Peyer's patch (tissue), 4 donors: ENCODE measurements at places on chromosomes 16 and 17. TPM values are rescaled to one million over a fixed set of nuclear protein-coding genes. Genes with fewer than 3 reads are reported as not detected.

- peaks cover 7% of the 10 kb centered on the region for H3K4me1 ChIP-seq
- H3K27me3 ChIP-seq: no peaks in the 10 kb centered on the region
- peak within 1 kb of the TSS; percentile 55 for H3K27ac ChIP-seq
- DNase-seq: peak; percentile 63
- no peaks in the 10 kb centered on the region for H3K36me3 ChIP-seq
Measured at GRCh38 chr17:75720656-75721462, at the start of gene ITGB4. ITGB4 (plus strand) TSS chr17:75721459; CDS start chr17:75724704, 3,245 bp downstream.

- H3K36me3 ChIP-seq: no peaks in the 10 kb centered on the region
- DNase-seq: no peak
- H3K4me3 ChIP-seq: no peak overlapping the region
- H3K4me1 ChIP-seq: peaks cover 15% of the 10 kb centered on the region
- H3K27ac ChIP-seq: no peak overlapping the region
Measured at GRCh38 chr17:3954086-3954485, 10.2 kb downstream of the ATP2A3 start.

SMIM5 gene
- total RNA-seq: 161 TPM

TNFRSF13B gene
- total RNA-seq: not detected

ZG16B gene
- 13.0 TPM for total RNA-seq

- H3K27me3 ChIP-seq: no peaks in the 10 kb centered on the region
- no peaks in the 10 kb centered on the region for H3K4me1 ChIP-seq
- DNase-seq: no peak
- H3K36me3 ChIP-seq: no peaks in the 10 kb centered on the region
Measured at GRCh38 chr17:20825539-20825938, 217.3 kb downstream of the USP22 start.

GRCh38 chr17:79741751-79742588 is 11.2 kb downstream of the ENPP7 start:
- no peaks in the 10 kb centered on the region for H3K36me3 ChIP-seq
- H3K27ac ChIP-seq: no peak overlapping the region
- peaks cover 14% of the 10 kb centered on the region for H3K4me1 ChIP-seq
- peaks cover 7% of the 10 kb centered on the region for H3K27me3 ChIP-seq
- peak; percentile 88 for DNase-seq

DNA sequence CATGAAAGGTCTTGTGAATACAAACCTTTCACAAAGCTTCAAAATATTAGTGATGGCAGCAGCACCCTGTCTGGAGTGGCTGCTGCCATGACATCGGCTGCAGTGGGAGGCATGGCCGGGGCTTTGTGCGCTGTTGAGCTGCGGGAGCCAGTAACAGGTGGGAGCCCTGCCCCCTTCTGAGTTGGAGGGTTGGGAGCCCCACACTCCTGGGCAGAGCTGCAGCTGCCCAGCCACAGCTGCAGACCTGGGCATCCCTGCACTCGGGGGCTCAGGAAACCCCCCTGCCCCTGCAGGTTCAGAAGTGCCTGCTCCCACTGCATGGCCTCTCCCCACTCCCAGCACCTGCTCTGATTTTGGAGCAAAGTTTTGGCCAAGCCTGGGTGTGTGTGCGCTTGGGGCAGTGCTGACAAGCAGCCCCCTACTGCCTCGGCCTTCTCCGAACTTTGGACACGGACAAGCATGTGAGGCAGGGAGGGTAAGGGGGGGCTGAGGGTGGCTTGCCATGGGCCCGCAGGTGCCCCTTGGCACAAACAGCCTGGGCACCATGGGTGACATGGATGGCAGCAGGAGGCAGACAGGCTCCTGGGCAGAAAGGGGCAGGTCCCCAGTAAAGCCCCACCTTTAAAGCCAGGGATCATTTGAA is 42.7 kb downstream of the IST1 start:
- no peaks in the 10 kb centered on the region for H3K4me1 ChIP-seq
- H3K27ac ChIP-seq: no peak overlapping the region
- DNase-seq: no peak
- H3K27me3 ChIP-seq: no peaks in the 10 kb centered on the region
- no peak overlapping the region for H3K4me3 ChIP-seq
- peaks cover 14% of the 10 kb centered on the region for H3K36me3 ChIP-seq

DNA sequence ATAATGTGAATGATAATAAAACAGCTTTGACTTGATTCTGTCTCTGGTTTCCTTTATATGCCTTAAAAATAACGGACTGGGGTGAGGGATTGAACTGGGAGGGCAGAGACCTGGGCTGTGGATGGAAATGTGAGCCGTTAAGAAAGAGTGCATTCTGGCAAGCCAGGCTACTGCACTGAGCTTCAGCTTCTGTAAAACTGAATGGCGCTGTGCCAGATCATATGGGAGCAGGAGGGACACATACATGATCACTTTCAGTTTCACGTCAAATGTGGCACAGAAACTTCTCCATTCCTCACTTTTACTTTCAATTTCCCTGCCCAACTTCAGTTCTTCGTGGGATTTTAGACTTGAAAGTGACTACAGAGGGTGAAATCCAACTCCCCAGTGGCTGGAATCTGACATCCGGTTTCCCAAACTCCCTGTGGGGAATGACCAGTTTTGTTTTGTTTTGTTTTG is 1.1 kb downstream of the MT2A start:
- H3K27ac ChIP-seq: peak overlapping the region; percentile 81
- DNase-seq: peak; percentile 92
- H3K27me3 ChIP-seq: no peaks in the 10 kb centered on the region
- peak overlapping the region; percentile 40 for H3K4me3 ChIP-seq

GRCh38 chr16:68229431-68230175 is 6.3 kb downstream of the ESRP2 start:
- peaks cover 10% of the 10 kb centered on the region for H3K4me1 ChIP-seq
- peaks cover 36% of the 10 kb centered on the region for H3K36me3 ChIP-seq
- no peak overlapping the region for H3K4me3 ChIP-seq
- no peak overlapping the region for H3K27ac ChIP-seq

- H3K27ac ChIP-seq: no peak overlapping the region
- H3K4me1 ChIP-seq: no peaks in the 10 kb centered on the region
- no peaks in the 10 kb centered on the region for H3K27me3 ChIP-seq
- no peaks in the 10 kb centered on the region for H3K36me3 ChIP-seq
- no peak overlapping the region for H3K4me3 ChIP-seq
Measured at GRCh38 chr17:51725185-51725584, 433.3 kb downstream of the CA10 start.

GRCh38 chr17:869086-869485 is 86.9 kb downstream of the MRM3 start:
- H3K4me3 ChIP-seq: no peak overlapping the region
- H3K27me3 ChIP-seq: no peaks in the 10 kb centered on the region
- peak; percentile 66 for DNase-seq
- no peaks in the 10 kb centered on the region for H3K4me1 ChIP-seq
- peak overlapping the region; percentile 75 for H3K27ac ChIP-seq

DNA sequence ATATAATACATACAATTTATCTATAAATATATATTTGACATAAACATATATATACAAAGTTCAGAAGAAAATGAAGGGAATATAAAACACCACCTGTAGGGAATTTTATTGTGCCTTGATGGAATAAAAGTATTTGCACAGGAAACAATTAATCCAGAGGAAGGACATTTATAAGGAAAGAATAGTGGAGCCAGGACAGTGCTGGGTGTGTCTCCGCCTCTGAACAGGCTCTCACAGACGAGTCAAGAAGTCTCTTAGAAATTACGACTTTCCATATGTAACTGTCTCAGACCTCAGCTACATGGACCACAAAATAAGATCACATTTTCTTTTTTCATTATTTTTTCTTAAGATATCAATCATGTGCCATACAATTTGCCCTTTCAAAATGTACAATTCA is 93.9 kb downstream of the TMEM114 start:
- DNase-seq: no peak
- H3K4me1 ChIP-seq: no peaks in the 10 kb centered on the region
- H3K4me3 ChIP-seq: no peak overlapping the region
- no peak overlapping the region for H3K27ac ChIP-seq

GRCh38 chr17:39799395-39799794 is 61.7 kb downstream of the GRB7 start:
- no peak overlapping the region for H3K27ac ChIP-seq
- H3K4me3 ChIP-seq: no peak overlapping the region
- no peaks in the 10 kb centered on the region for H3K36me3 ChIP-seq
- no peak for DNase-seq
- H3K27me3 ChIP-seq: no peaks in the 10 kb centered on the region

DNA sequence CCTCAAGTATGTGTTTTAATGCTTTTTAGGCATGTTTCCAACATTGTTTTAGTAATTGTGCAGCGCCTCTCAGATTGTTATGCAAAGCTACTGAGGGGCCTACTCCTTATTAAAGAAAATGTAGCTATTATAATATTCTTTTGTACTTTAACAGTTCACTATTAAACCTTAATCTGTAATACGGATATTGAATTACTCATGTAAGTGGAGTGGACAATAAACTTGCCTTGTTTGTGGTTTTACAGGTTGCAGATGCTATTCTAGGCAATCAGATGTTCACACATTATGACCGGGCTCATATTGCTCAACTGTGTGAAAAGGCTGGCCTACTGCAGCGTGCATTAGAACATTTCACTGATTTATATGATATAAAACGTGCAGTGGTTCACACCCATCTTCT is 41.0 kb downstream of the PTRH2 start:
- no peak overlapping the region for H3K27ac ChIP-seq
- no peaks in the 10 kb centered on the region for H3K27me3 ChIP-seq
- H3K4me3 ChIP-seq: no peak overlapping the region
- H3K36me3 ChIP-seq: no peaks in the 10 kb centered on the region
- H3K4me1 ChIP-seq: peaks cover 3% of the 10 kb centered on the region

FBXW10B gene
- total RNA-seq: 0.53 TPM

GRCh38 chr16:11909653-11910545 is 5.9 kb downstream of the GSPT1 start:
- H3K4me3 ChIP-seq: no peak overlapping the region
- no peak for DNase-seq
- H3K4me1 ChIP-seq: no peaks in the 10 kb centered on the region
- H3K36me3 ChIP-seq: no peaks in the 10 kb centered on the region
- no peaks in the 10 kb centered on the region for H3K27me3 ChIP-seq
- H3K27ac ChIP-seq: no peak overlapping the region

DNA sequence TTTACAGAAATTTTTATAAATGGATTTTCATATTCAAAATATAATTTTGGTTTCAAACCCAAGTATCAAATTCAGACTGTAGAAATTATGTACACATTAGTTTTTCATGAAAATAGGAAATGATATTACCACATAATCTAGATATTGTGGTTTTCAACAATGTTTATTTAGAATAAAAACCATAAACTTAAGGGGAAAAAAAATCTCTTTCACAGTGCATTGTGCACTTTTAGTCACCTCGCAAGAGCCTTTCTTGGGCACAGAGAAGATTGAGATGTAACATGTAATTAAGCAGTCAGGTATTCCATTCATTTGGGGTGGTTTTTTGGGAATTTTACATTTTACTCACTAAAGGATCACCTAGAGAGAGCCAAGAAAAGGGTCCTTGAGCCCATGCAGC is 104.0 kb downstream of the TANC2 start:
- no peaks in the 10 kb centered on the region for H3K36me3 ChIP-seq
- no peak overlapping the region for H3K27ac ChIP-seq
